Tongue (tissue), 3 donors: ENCODE measurements at places on chromosomes 2 and 18. TPM values are rescaled to one million over a fixed set of nuclear protein-coding genes. Genes with fewer than 3 reads are reported as not detected.

DNA sequence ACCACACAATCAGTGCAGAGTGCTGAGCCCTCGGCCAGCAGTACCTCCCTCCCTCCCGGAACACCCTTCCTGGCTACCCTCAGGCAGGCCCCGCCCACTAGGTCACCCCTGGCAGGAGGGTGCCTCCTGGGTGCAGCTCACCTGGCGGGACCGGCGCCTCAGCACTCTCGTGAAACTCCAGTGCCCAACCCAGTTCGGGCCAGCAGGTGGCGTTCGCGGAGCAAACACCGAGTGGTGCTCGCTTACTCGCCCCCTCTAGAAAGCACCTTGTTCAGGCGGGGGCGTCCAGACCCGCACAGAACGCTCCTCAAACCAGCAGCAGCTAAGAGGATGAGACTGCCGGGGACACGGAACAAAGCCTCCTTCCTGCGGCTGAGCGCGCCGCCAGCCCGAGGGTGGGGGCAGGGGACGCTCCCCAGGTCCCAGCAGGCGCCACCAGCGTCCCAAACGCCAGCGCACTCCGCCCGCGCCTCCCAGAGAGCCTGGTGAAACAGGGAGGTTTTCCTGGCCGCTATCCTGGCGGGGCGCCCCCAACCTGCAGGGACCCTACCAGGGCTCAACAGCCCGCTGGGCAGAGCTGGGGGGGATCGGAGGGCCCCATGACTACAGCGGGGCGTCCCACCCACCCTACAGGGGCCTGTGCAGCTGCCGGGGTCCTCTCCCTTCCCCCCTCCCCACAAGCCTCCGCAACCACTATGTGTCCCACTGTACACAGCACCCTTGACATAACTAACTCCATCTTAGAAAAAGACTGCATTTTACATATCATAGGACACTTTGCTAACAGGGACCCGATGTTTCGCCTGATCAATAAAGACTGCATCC, 44.7 kb downstream of the MRPS5 start:
- DNase-seq: peak; percentile 80

DNA sequence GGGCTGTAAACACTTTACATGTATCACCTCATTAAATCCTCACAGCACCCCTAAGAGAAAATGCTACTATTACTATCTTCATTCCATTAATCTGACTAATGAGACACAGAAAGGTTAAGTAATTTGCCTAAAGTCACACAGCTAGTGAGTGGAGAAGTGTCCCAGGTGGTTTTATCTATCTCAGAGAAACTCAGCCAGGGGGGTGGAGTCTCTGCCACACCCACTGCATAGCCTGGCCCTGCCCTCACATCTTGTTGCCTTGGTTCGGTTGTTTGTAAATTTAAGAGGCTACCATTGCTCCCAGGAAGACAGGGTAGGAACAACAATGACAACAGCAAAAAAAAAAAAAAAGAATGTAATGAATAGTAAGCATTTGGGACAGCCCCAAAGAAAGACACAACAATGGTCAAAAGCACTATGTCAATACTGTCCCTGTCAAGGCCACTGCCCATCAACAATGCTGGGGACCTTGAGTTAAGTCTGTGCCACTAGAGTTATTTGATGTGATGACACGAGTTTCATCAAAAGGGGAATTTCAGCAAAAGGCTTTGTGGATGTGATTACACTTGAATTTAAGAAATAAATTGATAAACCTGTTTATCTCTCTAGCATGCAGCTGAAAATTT, 17.5 kb downstream of the CYRIA start:
- no peak for DNase-seq

DNA sequence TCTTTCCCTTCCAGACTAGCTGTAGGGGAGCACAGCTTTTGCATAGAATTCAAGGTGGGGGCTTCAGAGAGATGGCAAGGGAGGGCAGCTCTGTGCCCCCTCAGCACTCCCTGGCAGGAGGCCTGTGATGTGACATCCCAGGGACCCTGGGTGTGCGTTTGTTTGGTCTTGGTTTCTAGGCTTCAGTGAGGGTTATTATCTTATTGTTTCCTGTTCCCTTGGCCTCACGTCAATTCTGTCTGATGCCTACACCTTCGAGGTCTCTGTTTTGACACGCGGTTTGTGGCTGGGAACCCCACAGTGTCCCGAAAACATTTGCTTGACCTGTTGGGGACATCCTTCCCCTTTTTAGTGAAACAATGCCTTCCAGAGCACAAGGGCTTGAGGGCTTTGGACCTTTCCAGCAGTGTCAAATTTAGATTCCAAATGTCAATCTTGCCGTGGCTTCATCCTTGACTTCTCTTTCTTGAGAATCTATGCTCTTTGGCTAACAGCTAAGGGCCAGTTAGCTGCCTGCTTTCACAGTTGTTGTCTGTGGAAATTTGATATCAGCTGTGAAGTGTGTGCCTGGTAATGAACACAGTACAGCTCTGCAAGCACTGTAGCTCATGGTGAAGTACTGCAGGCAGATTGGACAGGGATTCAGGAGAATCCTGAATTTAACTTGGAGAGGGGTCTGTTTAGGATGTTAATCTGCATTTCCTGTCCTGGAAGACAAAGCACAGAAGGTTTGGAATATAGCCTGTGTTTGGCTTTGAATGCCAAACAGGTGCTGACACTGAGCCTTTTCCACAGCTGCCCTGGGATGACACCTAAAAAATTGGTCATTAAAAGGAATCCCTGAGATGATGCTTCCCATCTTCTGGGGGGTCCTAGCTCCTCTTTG, 108.2 kb upstream of the CXCR4 start:
- peak; percentile 86 for DNase-seq

DNA sequence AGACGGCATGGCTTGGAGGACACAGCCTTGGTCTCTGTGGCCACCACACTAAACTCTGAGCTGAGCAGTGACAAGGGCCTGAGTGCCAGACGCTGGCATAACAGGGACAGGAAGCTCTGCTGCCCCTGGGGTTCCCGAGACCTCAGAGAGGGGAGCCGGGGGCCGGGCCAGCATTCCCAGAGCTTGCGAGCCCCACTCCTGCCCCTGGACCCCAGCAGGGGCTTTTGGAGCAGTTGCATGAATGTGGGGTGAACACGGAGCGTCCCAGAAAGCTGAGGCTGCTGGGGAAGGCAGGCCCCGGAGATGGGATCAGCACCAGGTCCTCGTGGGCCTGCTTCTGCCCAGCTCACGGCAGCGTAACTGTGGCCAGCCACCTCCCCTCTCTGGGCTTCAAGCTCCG, 7.6 kb upstream of the ERFE start:
- DNase-seq: no peak

- DNase-seq: no peak
Measured at GRCh38 chr18:74023220-74023619, 124.4 kb downstream of the FBXO15 start.

GRCh38 chr18:6505498-6505875, 90.8 kb upstream of the L3MBTL4 start:
- no peak for DNase-seq

- no peak for DNase-seq
Measured at GRCh38 chr18:35510076-35510651, 12.4 kb upstream of the INO80C start.

GRCh38 chr18:48179666-48180065, 229.5 kb downstream of the ZBTB7C start:
- DNase-seq: no peak

DNA sequence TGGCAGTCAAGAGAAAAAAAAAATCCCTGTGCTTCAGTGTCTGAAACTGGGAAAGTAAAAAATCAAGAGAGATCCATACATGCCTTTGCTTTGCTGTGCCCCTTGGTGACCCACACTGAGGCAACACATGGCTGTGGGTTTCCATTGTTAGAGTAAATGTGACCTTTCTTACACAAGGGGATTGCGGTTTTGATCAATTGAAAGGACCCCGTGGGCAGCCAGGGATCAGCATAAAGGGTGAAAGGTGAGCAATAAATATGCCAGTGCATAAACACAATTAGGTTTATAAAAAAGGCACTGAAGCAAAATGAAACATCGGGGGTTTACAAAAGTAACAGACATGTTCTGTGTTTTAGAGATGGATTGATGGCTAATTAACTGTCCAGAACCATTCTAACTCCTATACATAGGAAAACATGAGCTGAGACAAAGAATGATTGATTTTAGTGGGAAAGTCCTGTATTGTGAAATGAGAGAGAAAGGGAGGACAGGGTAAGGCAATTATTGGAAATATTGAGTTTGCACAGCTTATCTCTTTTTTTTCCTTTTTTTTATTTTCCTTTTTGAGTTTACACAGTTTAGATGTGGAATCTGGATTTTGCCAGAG, 40.7 kb upstream of the BBS5 start:
- no peak for DNase-seq

- no peak for DNase-seq
Measured at GRCh38 chr2:190235101-190235500, 84.5 kb downstream of the HIBCH start.

- no peak for DNase-seq
Measured at GRCh38 chr2:234355808-234356365, 141.0 kb downstream of the ARL4C start.

- no peak for DNase-seq
Measured at GRCh38 chr2:110853516-110853915, 121.1 kb downstream of the ACOXL start.

DNA sequence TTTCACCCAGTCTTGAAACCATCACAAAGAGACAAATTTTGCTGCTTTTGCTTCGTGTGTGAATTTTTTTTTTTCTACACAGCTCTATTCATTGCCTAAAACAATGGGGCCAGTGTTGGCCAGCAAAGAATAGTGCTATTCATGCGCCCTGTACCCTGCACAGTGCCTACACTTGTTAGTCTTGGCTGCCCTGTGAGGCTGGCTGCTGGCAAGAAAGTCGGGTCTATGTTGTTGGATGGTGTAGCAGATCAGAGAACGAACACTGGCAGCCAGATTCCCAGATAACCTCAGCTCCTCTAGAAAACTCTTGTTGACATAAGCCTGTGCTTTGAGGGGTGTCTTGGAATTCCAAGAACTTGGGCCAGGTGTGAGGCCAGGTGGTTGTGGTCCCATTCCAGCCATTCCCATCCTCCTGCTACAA, 455.7 kb upstream of the TCF4 start:
- peak; percentile 70 for DNase-seq

DNA sequence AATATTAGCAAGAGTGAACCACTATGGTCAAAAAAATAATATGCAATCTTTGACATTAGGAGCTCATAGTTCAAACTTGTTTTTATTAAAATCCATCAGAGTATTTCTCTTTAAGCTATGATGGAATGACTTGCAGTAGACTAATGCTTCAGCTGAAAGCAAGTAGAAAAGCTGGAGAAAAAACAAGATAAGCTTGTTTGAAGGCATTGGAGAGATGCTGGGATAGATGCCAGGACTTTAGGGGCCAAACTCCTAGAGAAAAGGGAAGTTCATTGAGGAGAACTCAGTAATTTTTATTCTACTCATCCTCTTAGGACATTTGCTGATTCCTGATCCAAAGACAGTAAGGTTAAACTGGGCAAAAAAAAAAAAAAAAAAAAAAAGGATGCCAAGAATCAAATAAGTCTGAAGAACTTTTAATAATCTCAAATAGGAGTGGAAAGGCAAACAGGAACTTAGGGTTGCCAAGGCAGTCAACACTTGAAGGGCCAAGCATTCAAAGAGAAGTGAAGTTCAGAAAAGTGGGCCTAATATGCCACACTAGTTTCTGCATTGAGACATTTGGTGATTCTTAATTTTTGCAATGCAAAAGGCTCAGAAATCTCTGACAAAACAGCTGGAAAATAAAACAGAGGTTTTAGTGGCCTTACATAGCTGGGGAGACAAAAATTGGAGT, 19.7 kb upstream of the AFF3 start:
- no peak for DNase-seq

Gene MC2R
- total RNA-seq: not detected

Gene POMC
- total RNA-seq: 7.7 TPM

Gene TBC1D8
- 32.4 TPM for total RNA-seq

Gene RTP5
- total RNA-seq: not detected

Gene CD8A
- 0.72 TPM for total RNA-seq
